CD4-positive, alpha-beta T cell (primary cell): ENCODE measurements at places on chromosomes 13 and 19.

GRCh38 chr19:51566489-51567100 lies 4.5 kb upstream of the ZNF175 start:
- no peak for DNase-seq

GRCh38 chr13:91228108-91228507 lies 119.4 kb upstream of the MIR17HG start:
- DNase-seq, result no peak

GRCh38 chr19:46859637-46860124 lies 1.1 kb upstream of the ARHGAP35 start:
- DNase-seq, result no peak

- no peak for DNase-seq
These were observed 81.2 kb upstream of the WASF3 start for GRCh38 chr13:26476111-26476781.

DNA sequence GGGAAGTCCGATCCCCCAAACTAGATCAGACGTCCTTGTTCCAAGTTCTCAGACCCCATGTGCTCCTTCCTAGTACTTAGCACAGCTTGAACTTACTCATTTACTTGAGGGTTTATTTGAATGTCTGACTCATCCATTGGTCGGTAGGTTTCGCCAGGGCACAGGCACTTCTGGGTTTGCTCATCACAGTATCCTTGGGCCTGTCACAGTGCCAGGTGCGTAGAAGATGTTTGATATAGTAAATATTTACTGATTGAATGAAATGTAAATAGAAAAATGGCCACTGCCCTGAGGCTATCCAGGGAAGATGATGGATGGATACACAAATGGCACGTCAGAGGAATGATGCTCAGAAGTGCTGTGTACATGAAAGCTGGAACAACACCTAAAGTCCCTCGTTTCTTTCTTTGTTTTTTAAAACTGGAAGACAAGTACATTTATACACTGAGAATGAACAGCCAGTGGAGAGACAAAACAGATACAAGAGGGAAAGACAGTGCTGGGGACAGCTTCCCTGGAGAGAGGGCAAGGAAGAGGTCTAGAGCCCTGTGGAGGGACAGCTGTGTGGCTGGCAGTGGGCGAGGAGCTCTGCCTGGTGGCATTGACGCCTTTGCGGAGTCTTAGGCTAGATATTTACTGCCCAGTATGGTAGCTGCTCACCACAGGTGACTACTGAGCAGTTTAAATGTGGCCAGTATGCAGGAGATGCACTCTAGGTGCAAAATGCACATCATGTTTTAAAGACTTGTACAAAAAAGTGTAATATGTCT lies 31.2 kb upstream of the KL start:
- DNase-seq, result no peak

- DNase-seq, result no peak
These were observed 867 bp downstream of the WBP4 start for GRCh38 chr13:41061914-41062837.

DNA sequence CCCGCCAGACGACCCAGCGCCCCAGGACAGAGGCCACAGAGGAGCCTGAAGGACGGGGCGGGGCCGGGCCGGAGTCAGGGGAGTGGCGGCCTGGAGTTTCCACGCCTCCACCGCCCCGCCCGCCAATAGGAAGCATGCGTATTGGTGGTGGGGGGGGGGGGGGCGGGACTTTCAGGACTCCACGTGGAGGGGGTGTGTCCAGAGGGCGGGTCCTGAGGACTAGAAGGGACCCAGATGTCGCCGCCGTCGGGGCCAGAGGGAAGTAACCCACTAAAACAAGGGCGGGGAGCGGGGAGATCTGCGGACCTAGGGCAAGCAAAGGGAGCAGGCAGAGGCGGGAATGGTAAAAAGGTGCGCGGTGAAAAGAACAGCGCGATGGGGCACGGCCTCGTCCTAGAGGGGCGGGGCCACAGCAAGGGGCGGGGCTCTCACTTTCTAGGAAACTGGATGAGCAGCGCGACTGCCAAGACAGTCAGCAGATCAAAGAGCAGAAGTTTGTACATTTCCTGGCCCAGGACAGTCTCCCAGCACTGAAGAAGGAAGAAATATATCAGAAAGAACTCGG lies 2.8 kb upstream of the LENG1 start:
- DNase-seq, result peak; percentile 78

- no peak for DNase-seq
These were observed 347.8 kb downstream of the ZNF536 start for GRCh38 chr19:30719999-30720345.

GRCh38 chr13:29438769-29439168 lies 156.7 kb downstream of the SLC7A1 start:
- DNase-seq, result no peak

GRCh38 chr13:77386046-77386445 lies 59.2 kb upstream of the MYCBP2 start:
- no peak for DNase-seq

DNA sequence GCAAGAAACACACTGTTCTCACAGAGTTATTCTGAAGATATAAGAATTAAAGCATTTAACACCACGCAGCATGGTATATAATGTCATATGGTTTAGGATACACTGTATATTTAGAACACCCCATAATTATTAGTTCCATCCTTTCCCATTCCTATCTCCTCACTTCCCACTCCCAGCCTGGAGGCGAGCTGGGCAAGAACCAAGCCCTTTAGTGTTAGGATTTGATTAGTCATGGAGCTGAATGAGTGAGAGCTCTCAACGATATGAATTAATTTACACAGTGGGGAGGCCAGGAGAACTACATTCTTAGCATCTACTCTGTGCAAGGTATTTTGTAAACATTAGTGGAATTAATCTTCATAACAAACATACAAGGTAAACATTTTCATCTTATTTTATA lies 934.3 kb downstream of the DIAPH3 start:
- DNase-seq, result no peak

DNA sequence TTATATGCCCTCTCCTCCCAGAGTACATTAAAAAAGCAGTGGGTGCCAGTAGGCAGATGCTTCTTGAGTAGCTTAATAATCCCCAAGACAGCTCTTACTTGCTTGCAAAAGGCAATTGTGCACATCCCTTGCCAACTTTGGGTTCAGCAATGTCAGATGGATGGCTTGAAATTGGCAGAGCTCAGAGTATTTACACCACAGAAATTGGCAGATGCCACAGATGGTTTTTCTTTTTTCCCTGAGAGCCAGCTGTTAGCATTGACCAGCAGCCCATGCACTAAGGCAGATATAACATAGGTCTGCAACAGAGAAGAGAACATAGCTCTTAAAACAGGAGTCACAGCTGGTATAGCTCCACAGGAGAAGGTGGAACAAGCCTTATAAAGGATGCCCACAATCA lies 18.4 kb upstream of the RNASEH2B start:
- DNase-seq, result no peak

- no peak for DNase-seq
These were observed 30.7 kb upstream of the LPAR6 start for GRCh38 chr13:48443442-48444208.

DNA sequence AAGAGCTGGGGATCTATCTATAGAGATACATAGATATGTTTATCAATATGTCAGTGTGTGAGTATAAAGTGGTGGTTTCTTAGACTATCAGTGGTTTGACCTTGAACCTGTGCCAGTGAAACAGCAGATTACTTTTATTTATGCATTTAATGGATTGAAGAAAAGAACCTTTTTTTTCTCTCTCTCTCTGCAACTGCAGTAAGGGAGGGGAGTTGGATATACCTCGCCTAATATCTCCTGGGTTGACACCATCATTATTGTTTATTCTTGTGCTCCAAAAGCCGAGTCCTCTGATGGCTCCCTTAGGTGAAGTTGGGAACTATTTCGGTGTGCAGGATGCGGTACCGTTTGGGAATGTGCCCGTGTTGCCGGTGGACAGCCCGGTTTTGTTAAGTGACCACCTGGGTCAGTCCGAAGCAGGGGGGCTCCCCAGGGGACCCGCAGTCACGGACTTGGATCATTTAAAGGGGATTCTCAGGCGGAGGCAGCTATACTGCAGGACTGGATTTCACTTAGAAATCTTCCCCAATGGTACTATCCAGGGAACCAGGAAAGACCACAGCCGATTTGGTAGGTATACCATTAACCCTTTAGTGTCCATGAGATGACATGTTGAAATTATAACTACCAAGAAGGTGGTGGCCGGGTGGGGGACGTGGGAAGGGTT lies 880 bp downstream of the FGF9 start:
- DNase-seq, result peak; percentile 11

DNA sequence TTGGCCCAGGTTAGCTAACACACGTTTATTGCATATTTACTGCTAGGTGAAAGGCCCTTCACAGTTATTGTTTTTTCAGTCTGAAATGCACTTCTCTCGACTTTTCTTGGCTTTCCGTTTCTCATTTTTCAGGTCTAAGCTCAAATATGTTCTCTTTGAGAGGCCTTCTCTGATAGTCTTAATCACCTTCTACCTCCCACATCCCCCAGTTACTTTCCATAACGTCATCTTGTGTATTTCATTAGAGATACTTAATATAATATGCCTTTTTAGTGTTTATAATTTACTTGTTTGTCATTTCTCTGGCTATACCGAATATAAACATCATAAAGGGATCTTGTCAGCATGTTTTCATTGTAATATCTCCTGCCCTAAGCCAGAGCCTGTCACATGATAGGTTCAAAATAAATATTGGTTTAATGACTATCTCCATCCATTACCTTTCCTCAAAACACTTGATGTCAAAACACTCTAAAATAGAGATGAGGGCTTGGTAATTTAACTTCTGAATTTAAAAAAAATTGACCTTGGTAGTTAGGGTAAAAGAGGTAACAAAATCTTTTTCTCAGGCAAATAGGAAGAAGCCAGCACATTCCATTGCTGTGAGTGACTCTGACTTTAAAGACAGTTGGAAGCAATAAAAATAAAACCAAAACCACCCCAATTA lies 168.6 kb upstream of the RFC3 start:
- DNase-seq, result no peak

GRCh38 chr13:65302691-65303090 lies 1927.4 kb downstream of the PCDH9 start:
- DNase-seq, result no peak

- DNase-seq, result no peak
These were observed 10.2 kb downstream of the CEACAM18 start for GRCh38 chr19:51488491-51488890.

- peak; percentile 83 for DNase-seq
These were observed 17.5 kb upstream of the MEIS3 start for GRCh38 chr19:47436712-47437401.

DNA sequence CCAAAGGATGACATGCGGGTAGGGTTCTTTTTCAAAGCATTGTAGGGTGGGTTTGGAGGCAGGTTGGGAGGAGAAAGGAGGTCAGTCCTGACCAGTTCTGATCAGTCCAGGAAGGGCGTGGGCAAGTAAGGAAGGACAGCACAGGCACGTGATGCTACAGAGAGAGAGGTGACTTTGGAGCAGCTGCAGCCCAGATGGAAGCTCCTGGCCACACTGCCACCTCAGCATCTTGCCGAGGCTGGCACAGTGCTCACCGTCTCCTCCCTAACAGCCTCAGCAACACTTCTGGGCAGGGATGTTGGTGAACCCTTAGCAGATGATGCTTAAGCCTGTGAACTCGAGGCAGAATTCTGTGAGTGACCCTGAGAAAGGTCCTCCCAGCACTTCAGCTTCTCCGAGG lies 155.1 kb downstream of the DCLK1 start:
- no peak for DNase-seq

DNA sequence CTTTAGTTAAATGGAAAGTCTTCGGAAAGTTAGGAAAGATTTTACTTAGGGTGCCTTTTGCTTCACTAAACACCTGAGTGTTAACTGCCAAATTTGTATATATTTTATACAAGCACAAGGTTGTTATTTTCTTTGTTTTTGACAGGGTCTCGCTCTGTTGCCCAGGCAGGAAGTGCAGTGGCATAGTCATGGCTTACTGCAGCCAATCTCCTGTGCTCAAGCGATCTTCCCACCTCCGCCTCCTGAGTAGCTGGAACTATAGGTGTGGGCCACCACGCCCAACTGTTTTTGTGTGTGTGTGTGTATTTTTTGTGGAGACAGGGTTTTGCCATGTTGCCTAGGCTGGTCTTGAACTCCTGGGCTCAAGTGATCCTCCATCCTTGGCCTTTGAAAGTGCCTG lies 16.2 kb downstream of the KCTD4 start:
- DNase-seq, result no peak

DNA sequence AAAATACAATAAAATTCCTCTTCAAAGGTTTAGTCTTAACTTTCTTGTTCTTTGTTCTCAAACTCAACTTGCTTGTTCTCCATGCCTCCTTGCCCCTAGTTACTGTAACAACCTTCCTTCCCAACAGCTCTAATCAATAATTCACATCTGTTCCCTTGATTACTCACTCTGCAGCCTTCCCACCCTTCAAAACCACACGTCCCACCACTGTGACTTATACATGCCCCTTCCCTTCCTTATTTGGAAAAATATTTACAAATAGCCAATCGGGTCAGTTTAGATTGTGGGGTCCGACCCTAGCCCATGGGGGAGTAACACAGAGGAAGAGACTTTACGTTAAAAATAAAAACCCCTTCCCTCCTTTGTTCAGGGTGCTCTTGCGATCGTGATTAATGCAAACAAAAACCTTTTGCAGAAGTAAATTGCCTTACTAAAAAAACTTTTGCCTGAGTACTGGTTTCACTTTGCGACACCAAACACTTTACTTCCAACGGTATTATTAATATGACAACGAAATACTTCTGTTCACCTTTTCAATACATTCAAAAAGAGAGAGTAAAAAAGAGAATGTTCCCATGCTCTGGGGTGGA lies 512 bp upstream of the ZNF93 start:
- DNase-seq, result no peak

DNA sequence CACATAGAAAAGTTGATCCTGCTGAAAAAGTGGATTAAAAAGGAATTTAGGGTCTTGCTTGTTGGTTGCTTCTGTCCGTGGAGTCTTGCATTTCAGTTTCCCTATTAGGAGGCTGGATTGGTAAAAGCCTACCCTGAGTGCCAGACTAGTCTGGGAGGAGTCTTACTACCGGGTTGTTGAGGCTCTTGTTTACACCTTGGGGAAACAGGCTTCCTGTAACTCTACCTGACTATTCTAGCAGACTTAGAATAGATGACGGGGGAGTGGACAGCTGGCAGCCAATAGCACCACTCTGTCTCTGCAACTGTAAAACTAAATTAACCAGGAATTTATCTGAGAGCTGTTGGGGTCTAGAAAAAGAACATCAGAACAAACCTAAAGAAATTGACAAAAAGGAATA lies 11.3 kb upstream of the MPHOSPH8 start:
- DNase-seq, result no peak
